ENCODE measurements at places on chromosomes 4 and X.

GRCh38 chrX:21806691-21807090, 32.7 kb upstream of the MBTPS2 start:
- no peak for DNase-seq

- no peak for DNase-seq
Measured at GRCh38 chr4:151175754-151176631, 76.6 kb downstream of the RPS3A start.

GRCh38 chr4:137749466-137749865, 217.2 kb upstream of the PCDH18 start:
- no peak for DNase-seq

DNA sequence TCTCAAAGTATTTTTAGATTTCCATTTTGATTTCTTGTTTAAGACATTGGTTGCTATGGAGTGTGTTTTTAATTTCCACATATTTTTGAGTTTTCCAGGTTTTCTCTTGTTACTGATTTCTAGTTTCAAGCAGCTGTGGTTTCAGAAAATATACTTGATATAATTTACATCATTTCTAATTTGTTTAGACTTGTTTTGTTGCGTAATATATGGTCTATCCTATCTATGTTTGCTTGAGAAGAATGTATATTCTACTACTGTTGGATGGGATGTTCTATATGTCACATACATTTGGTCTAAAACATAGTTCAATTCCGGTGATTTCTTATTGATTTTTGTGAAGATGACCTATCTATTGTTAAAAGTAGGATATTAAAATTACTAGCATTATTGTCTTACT, 170.5 kb upstream of the EMCN start:
- no peak for DNase-seq
